ENCODE measurements at places on chromosomes 4 and X.

DNA sequence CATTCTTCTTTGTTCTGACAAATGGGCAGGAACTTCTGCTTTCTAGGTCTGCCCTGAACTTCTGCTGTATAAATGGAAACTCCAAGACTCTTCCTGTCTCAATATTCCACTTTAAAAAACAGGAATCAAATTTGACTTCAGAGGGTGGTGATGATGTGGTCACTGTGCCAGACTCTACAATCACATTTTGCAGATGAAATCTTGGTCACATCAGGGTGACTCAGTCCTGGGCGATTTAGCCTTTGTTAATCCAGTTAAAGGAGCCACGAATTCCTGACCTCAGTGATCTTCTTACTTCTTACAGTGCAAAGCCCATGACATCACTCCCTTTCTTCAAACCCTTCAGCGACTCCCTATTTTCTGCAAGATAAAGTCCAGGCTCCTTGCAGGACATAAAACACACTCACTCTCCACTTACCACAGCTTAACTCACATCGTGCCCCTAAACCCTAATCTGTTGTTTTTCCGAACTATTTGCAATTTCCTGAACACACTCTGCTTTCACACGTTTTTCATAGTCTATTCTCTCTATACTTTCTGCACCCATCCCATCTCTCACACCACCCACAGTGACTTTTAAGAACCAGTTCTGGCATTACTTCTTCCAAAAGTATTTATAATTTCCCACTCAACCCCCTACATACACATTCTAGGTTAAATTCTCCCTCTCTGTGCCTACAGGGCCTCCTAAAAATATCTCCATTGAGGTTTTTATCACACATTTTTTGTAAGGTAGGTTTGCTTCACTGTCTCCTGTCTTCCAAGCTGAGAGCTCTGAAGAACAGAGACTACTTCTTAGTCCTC lies 11.1 kb downstream of the GASK1B start:
- DNase-seq = peak; percentile 82

GRCh38 chr4:165383591-165384073 lies 4.8 kb downstream of the CPE start:
- no peak for DNase-seq

GRCh38 chrX:20595928-20596575 lies 329.3 kb upstream of the RPS6KA3 start:
- DNase-seq = no peak

- DNase-seq = peak; percentile 10
Observed at GRCh38 chrX:148620023-148620422, 119.6 kb downstream of the AFF2 start.

GRCh38 chr4:99852199-99852749 lies 35.6 kb downstream of the DAPP1 start:
- no peak for DNase-seq

- DNase-seq = no peak
Observed at GRCh38 chr4:78331965-78332364, 219.6 kb upstream of the ANXA3 start.

DNA sequence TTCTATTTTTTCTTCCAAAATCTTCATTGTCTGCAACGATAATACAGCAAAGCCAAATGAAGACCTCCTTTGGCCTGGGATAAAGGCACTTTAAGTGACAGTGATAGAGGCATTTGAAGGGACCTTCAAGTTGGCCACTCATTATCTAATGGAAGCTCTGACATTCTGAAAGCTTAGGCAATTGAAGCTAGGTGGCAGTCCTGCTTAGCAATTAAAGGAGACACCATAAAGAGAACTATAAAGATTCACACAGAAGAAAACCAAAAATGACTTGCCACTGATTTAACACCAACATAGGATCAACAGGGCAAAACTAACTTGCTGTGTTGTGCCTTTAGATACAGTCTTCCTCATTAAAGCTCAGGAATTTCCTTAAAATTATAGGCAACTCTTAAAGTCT lies 103.3 kb upstream of the TSPAN7 start:
- DNase-seq = no peak

- DNase-seq = no peak
Observed at GRCh38 chr4:1365271-1366178, 18.5 kb downstream of the UVSSA start.

- DNase-seq = no peak
Observed at GRCh38 chr4:159137176-159137575, 34.3 kb downstream of the RAPGEF2 start.

GRCh38 chr4:13989501-13989900 lies 362.0 kb upstream of the BOD1L1 start:
- peak; percentile 56 for DNase-seq

DNA sequence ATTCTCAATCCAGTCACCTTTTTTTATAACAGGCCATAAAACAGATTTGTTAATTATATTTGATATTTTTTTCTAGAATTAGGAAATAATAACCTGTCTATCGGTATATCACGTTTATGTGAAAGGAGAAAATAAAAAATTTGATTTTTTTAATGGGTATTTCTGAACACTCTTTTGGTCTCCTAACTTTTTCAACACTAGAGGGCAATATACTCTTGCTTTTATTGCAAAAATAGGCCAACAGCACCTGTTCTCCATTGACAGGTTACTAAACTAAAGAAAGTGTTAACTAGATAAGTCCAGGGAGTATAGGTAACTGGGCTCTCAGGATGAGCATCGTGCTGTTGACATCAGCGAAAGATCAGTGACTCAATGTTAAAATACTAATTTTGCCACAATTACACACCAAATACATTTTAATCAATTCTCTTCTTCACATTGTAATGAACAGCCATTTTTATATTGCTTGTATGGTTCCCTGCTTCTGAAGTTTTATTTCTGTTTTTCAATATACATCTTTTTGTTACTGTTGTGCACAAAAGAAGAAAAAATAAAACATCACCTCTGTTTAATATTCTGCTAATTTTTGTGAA lies 22.8 kb downstream of the NDST4 start:
- peak; percentile 23 for DNase-seq

DNA sequence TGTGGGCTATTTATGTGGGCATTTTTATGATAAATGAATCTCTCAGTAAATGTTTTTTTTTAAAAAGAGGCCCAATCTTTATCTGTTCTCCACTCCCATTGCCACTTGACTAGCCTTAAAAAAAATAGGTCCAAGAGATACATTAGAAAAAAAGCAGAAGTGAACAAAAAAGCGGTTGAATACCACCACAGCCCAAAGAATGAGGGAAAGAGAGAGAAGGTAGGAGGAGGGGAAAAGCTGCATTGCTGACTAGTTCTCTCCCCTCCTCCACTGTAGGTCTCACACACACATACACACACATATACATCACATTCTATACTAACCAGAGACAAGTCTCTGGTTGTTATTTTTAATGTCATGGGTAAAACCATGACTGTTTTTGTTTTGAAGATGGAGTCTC lies 95.8 kb upstream of the IL13RA1 start:
- DNase-seq = no peak

DNA sequence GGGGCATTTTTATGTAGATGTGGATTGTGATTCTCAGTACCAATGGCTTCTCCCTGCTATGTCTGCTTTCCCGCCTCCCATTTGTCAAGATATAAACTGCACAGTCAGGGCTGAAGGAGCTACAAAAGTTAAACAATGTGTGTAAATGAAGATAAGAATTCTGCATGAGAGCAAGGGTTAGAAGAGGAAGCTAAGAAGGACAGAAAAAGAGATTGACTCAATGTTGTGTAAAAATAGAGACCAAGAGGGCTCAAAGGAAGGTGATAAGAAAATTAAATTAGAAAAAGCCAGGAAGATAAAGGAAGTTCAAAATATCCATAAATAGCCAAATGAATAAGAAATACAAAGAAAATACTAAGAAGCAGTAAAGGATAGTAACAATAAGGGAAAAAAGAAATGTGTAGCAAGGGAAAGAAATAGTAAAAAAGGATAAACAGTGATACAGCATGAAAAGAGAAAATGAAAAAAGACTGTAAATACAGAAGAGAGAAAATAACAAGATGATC lies 82.5 kb downstream of the AMELX start:
- no peak for DNase-seq

DNA sequence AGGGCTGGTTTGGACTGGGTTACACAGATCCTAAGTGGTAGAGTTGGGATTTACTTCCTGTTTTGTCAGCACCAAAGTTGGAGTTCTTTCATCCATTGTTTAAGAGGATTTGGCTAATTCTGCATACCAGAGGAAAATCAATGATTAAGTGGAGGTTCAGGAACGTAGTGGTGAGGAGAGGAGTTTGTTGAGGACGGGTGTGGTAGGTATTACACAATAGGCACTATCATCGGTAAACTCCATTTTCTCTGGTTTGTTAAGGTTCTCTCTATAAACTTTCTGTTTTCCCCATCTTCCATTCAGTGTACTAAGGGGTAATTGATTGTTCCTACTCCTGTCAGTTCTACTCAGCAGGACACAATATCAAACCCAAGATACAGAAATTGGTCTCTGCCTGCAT lies 107.5 kb upstream of the VCX2 start:
- DNase-seq = no peak

DNA sequence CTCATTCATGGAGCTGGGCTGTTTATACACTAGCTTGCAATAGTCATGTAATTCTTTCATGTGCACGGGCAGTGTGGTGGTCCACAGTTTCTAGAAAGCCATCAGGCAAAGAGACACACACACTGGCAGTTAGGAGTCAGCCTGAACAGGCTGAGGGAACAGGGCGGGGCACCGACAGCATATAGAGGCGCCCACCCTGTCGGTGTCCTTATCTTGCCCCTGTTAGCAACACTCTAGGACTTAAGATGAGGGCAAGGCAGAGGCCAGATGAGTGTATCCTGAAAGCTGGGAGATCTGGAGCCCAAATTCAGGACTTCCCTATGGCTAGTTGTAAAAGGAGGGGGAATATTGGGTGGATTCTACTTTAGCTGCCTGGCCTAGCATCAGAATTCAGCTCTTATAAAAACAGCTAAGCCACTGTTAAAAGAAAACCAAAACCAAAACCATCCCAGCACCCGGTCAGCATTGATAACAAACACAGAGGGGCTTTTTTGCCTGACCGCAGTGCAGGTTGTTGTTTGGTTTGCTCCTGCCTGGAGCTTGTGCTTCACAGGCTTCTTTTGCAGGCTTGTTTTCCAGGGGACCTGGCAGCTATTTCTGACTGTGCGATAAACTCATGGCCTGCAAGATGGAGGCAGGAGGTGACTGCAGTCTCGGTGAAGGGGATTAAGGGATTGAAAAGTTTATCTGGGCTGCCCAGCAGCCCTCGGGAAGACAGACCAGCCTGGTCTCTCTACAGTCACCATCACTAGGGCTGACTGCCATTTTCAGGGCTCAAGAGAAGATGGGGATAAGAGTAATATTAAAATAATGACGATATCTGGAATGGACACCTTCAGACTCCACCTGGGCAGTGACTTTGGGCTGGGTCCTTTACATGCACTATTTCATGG lies 638.9 kb downstream of the MID1IP1 start:
- no peak for DNase-seq

GRCh38 chr4:81136161-81136905 lies 78.7 kb downstream of the PRKG2 start:
- peak; percentile 38 for DNase-seq

GRCh38 chr4:139807483-139807882 lies 141.9 kb downstream of the MGST2 start:
- no peak for DNase-seq

DNA sequence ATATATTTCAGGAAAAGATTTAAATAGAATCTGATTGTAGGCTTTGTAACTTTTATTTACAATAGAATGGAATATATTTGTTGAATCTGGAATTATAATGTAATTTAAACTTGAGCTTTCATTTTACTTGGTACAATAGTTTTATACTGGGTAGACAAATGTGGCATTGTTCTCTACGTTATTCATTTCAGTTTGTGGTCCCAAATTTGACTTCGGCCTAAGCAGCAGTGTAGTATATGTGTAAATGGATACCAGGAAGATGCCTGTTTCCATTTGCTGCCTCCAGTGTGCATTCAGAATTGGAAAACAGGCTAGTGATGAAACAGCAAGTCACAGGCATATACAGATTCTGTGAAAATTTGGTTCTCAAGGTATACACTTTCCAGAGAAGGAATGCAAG lies 77.8 kb downstream of the CLDN22 start:
- DNase-seq = no peak

DNA sequence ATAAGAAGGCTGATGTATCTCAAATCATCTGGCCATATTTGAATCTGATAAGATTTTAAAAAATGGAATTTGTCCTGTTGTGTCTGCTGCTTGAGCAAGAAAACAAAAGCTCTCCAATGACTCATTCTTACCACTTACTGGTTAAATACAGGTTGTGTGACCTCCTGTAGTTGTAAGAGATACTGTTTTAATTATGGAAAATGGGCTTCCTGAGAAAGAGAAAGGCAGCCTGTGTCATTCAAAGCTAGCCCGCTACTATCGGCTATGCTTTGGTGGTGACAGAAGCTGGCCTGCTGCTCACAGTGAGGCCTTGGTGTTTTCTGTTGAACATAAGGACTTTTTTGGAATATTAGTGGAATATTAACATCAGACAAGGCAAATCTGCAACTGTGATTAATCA lies 1722.1 kb upstream of the PCDH10 start:
- peak; percentile 21 for DNase-seq

DNA sequence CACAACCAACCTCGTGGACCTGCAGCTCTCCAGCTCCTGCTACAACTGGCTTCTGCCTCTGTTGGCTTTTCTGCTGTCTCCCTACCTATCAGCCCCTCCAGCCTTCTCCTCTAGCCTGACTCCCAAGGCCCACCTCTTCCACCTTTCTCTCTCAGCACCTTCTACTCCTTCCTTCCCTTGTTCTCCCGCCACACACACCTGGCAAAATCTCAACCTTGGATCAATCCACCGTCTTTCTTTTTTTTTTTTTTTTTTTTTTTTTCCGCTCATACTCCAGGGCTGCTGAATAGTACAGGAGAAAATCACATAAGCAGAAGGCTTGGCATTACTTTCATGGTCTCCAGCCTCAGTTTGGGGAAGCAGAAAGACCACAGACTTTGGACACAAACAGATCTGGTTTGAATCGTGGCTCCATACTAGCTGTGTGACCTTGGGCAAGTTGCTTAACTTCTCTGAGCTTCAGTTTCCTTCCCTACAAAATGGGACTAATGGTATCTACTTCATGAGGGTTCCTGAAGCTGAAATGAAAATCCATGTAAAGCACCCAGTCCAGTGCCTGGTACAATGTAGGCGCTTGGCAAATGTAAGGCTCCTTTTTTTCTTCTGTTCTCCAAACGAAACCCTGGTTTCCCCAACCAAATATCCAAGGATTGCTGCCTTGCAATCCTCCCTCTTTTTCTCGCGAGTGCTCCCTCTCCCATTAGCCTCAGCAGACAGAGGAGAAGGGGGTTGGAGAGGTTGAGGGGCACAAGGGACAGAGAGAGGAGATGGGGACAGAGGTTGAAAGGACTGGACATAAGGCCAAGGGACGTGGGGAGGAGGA lies 1.7 kb downstream of the FGD1 start:
- no peak for DNase-seq

DNA sequence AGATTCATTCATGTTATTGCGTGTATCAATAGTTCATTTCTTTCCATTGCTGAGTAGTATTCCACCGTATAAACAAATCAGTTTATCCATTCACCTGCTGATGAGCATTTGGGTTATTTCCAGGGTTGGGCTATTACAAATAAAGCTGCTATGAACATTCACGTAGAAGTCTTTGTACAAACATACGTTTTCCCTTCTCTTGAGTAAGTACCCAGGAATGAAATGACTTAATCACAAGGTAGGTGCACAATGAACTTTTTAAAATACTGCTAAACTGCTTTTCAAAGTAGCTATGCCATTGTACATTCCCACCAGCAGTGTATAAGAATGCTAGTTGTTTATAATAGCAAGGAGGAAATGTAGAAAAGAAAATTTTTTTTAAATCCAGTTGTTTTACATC lies 35.9 kb downstream of the SYTL4 start:
- DNase-seq = no peak

Measured in HT1080 (cell line).